Activated T-cell treated with anti-CD3 and anti-CD28 coated beads, Interleukin-2, amount 50 U/mL, for 72 hours (primary cell): ENCODE measurements at places on chromosomes 12 and 14.

- peak; percentile 4 for DNase-seq
Measured at GRCh38 chr12:12081836-12082497, 11.2 kb downstream of the BCL2L14 start.

DNA sequence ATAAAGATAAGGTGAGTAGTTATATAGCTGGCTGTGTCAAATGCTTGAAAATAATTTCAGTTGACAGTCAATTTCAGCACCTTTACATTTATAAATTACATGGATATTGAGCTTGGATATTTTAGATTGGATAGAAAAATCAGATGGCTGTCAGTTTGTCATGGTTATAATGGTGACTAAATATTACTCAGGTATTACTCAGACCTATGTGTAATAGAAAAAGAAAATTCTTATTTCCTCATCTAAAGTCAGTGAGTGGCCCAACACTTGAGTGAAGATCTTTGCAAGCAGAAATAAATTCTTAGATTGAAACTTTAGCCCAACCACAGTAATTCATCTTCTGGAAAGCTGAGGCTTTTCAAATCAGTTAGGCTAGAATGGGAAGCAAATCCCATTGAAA, 354.4 kb downstream of the NAV3 start:
- DNase-seq = no peak

GRCh38 chr14:67510121-67510520, 21.6 kb upstream of the TMEM229B start:
- no peak for DNase-seq

- DNase-seq = peak; percentile 19
Measured at GRCh38 chr14:64707661-64708060, 3.4 kb downstream of the PLEKHG3 start.

- no peak for DNase-seq
Measured at GRCh38 chr12:124418791-124419190, 123.9 kb downstream of the RFLNA start.

DNA sequence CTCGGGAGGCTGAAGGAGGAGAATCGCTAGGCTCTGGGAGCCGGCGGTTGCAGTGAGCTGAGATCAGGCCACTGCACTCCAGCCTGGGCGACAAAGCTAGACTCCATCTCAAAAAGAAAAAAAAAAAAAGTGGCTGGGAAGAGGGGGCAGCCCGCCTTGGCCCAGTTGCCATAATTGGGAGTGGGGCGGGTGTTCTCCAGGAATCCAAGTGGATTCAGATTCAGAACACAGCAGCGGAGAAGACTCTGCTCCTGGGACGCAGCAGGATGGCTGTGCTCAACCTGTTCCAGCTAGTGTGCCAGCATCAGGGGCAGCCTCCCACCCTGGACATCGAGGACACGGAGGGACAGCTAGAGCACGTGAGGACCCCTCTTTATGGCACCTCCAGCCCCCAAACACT, 5.5 kb downstream of the CFAP73 start:
- no peak for DNase-seq

- DNase-seq = no peak
Measured at GRCh38 chr12:105481392-105482300, 151.2 kb downstream of the C12orf75 start.

GRCh38 chr14:90405755-90406154, 8.9 kb downstream of the CALM1 start:
- DNase-seq = no peak

DNA sequence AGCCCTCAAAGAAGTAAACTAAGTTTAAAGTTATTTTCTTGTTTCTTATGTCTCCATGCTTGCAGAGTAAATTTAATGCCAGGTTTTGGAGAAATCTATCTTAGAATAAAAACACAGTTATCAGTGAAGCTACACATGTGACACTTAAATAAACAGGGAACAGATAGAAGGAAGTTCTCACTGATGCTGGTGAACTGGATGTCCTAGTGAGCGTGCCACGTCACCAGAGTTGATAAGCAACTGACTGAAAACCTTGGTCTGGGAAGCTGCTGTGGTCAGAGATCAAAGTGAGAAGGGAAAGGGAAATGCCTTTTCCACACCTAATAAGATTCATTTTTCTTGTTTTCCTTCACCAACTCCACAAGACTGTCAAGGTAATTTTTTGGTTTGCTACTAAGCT, 74.8 kb upstream of the PCED1B start:
- DNase-seq = no peak

- DNase-seq = no peak
Measured at GRCh38 chr12:527729-528128, 68.0 kb downstream of the B4GALNT3 start.

GRCh38 chr12:21773806-21774205, 700 bp downstream of the KCNJ8 start:
- no peak for DNase-seq

DNA sequence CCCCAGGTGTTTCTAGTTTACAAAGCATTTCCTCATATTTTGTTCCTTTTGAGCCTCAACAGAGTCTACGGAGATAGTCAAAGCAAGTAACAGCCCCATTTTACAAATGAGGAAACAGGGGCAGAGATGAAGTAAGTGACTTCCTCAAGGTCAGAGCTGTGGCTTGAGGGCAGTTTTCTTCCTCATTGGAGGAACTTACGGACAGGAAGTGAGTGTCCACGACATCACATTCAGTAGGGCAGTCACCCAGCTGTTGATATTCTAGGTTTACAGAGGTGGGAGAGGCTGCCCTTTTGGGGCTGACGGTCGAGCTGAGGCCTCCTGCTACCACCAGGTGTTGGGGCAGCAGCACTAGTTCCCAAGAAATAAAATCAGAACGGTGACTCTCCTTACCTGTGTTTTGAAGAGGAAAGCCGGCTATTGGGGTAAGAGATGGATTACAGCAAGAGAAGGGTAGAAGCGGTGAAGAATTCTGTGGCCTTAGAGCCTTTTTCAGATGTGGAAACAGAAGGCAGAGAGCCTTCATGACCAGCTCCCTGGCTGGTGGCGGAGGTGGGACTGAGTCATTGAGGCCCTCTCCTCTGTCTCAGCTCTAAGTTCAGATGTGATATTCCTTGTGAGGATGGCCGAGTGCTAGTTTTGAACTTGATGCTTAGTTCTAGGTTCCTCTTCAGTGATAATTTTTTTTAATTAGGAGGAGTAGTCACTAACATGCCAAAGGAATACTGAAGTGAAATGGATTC, 41.7 kb downstream of the SUSD6 start:
- DNase-seq = no peak

DNA sequence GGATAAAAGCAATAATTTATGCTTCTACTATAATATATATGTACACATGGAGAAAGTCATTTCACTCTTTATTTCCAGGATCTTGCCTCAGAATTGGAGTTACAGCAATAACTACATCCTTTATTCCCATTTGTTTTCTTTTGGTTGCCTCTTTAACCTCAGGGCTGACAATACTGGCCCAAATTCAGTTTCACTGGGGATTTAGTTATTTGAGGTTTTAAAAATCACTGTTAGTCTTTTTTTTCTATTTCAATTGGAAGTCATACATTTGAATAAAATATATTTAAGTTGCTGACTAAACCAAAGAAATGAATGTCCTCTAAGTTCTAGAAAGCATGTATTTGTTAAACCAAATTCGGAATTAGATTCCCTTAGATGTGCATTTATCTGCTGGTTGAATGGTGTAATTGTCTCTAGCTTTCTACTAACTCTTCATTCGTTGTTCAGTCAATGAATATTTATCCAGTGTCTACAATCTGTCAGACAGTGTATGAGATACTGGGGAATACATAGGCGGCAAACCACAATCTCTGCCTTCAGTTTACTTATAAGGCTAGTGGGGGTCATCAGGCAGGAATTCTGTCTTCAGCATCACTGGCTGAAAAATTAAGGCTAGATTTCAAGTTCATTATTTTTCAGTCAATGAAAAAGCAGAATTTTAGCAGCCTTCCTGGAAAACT, 190.8 kb upstream of the ARHGAP5 start:
- DNase-seq = no peak

GRCh38 chr12:131724534-131724933, 13.6 kb downstream of the SFSWAP start:
- DNase-seq = no peak

DNA sequence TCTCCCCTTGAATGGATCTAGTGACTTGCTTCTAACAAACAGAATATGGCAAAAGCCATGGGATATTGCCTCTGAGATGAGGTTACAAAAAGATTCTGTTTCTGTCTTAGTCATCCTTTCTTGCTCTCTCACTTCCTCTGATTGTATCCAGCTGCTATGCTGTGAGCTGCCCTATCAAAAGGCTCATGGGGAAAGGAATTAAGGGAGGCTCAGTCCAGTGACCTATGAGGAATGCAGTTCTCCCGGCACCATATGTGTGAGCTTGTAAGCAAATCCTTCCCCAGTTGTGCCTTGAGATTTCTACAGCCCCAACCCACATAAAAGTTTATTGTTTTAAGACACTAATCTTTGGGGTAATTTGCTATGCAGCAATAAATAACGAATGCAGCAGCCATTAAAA, 183.1 kb downstream of the KLHL28 start:
- no peak for DNase-seq

GRCh38 chr14:30692669-30693068, 70.5 kb downstream of the SCFD1 start:
- DNase-seq = no peak

GRCh38 chr12:262817-263216, at the start of gene SLC6A13:
SLC6A13 (minus strand) TSS chr12:262836; CDS start chr12:260052, 2,784 bp downstream.
- no peak for DNase-seq

GRCh38 chr14:62952226-62952625, 93.0 kb downstream of the KCNH5 start:
- no peak for DNase-seq

- no peak for DNase-seq
Measured at GRCh38 chr14:59247801-59248584, 59.5 kb downstream of the DAAM1 start.

- no peak for DNase-seq
Measured at GRCh38 chr12:4274396-4275015, 944 bp downstream of the CCND2 start.

GRCh38 chr12:24047326-24047725, 97.9 kb upstream of the SOX5 start:
- no peak for DNase-seq

- DNase-seq = peak; percentile 28
Measured at GRCh38 chr14:77141214-77142004, at the start of gene ZDHHC22. ZDHHC22 (minus strand) TSS chr14:77141791; CDS start chr14:77139738, 2,053 bp downstream.

GRCh38 chr12:119198440-119198839, 19.7 kb downstream of the HSPB8 start:
- no peak for DNase-seq

- no peak for DNase-seq
Measured at GRCh38 chr12:55682087-55682796, 25.5 kb downstream of the ITGA7 start.

DNA sequence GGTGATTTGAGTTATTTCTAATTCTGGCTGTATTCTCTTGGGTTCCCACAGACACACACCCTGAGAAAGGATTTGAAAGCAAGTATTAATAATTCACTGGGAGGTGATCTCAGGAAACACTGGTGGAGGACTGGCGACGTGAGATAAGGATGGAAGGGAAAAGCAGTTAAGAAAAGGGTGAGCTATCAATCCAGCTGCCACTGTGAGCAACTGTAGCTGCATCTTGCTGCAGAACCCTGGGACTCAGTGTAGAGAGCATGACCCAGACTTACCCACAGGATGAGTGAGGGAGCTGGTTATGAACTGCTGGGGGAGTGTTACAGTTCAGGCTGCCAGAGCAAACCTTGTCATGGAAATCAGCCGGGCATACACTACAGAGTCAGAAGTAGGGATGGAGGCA, 71.9 kb downstream of the RESF1 start:
- no peak for DNase-seq
